ENCODE measurements at places on chromosomes 11 and 22.

DNA sequence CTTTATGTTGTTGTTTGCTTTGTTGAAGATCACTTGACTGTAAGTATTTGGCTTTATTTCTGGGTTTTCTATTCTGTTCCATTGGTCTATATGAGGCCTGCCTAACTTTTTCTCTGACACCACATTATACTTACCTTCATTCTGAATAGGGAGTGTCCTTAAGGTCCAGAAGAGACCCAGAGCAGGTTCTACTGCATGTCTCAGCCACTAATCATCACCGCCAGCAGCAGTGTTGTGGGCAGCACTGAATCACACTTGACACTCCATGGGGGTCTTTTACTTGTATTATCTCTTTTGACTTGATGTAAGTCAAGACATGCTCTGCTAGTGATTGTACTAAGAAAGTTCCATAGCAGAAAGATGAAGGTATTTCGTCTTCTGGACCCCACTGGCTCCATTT is 274.9 kb downstream of the TENM4 start:
- DNase-seq = no peak

GRCh38 chr11:47245611-47246357 is 2.8 kb downstream of the ACP2 start:
- DNase-seq = no peak

DNA sequence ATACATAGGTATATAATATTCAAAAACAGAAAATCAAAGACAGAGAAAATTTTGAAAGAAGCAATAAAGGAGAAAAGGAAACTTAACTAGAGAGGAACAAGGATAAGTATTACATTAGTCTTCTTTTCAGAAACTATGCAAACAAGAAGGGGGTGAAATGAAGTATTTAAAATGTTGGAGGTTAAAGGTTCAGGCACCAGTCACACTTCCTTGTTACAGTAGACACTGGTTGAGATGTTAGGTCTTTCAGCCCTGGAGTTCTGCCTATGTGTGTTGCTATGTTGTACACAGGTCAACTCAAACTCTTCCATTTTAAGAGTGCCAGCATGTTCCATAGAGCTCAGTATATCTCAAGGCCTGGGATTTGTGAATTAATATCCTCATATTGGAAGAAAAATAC is 6.0 kb upstream of the MS4A4A start:
- DNase-seq = no peak

- no peak for DNase-seq
Measured at GRCh38 chr11:34356913-34357700, 703 bp downstream of the ABTB2 start.

- DNase-seq = no peak
Measured at GRCh38 chr11:78688460-78688859, 113.8 kb upstream of the NARS2 start.

DNA sequence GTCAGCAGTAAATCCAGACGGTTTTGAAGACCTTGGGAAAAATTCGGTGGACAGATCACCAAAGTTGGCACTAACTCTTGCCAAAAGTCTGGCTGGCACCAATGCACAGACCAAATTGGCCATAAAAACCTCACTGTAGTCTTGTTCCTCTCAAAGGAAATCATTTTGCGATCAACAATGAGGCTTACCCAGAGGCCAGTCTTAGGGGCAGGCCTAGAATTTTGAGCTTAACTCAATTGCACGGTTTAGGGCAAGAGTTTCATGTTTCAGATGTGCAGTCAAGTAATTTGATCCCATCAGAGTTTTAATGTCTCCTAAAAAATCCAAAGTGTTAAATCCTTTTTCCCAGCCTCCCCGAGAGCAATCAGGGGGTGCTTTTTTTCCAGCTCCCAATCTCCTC is 19.0 kb downstream of the MPPED2 start:
- DNase-seq = no peak

- no peak for DNase-seq
Measured at GRCh38 chr22:30181459-30182349, 64.9 kb downstream of the LIF start.

DNA sequence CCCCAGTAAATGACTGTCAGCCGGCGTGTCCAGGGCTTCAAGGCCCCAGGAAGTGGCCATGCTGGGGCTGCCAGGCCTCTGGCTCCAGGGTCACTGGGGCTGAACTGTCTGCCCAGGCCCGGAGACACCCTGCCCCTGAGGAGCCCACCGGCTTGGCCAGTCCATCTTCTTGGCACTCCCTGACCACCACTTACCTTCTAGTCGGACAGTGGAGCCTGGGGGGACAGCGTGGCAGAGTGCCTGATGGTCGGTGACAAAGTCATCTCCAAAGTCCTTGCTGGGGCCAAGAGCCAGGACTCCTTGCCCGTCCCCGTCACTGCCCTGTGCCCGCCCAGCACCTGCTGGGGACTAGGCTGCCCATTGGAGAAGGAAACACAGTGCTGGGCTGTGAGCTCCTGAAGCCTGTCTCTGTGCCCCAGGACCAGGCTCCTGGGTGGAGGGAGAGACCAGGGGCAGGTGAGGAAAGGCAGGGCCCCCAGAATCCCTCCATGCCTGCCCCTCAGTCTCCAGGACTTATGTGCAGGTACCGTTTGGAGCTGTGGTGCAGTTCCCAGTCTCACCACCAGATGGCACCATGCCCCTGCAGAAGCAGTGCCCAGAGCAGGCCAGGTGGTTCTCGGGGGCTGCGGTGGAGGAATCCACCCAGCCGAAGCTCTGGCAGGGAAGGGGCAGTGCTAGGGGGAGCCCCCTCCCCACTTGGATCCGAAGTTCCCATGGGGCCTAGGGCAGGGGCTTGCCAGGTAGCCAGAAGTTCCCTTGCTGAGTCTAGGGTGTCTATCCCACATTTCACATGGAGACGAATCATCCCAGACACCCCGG is 6.0 kb upstream of the CCDC188 start:
- peak; percentile 3 for DNase-seq

- no peak for DNase-seq
Measured at GRCh38 chr11:35261197-35261596, 122.2 kb downstream of the CD44 start.

DNA sequence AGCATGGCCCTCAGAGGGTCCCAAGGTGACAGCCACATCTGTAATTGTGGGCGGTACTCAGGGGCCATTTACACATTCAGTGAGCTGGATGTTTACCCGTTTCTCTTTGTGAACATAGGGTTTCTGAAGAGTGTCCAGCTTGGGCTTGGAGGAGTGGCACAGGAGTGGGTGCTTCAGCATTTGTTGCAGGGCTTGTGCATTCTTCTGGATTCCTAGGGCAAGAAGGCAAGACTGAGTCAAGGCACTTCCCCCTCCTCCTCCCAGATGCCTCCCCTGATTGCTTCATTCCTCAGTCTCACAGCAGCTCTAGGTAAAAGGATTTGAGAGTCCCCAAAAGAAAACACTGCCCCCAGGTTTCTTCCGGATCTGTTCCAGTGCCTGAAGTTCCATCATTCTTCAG is 95.4 kb downstream of the RNF169 start:
- DNase-seq = no peak

DNA sequence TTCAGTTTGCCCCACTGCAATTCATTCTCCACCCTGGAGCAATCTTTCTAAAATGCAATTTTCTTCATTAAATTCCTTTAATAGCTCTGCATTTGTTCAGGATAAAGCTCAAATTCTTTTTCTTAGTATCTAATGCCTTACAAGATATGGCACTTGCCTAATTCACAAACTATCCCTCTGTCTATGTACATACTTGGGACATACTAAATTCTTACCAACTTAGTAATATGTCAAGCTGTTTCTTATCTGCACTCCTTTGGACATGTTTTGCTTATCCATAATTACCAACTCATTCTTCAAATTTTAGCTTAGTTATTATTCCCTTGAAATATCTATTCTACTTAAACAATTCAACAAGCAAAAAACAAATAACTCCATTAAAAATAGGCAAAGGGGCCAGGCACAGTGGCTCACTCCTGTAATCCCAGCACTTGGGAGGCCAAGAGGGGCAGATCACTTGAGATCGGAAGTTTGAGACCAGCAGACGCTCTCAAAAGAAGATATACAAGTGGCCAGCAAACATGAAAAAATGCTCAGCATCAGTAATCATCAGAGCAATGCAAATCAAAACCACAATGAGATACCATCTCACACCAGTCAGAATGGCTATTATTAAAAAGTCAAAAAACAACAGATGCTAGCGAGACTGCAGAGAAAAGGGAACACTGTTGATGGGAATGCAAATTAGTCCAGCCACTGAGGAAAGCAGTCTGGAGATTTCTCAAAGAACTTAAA is 96.9 kb downstream of the FAM76B start:
- peak; percentile 61 for DNase-seq

- no peak for DNase-seq
Measured at GRCh38 chr11:65417702-65418430, 4.7 kb upstream of the NEAT1 start.

DNA sequence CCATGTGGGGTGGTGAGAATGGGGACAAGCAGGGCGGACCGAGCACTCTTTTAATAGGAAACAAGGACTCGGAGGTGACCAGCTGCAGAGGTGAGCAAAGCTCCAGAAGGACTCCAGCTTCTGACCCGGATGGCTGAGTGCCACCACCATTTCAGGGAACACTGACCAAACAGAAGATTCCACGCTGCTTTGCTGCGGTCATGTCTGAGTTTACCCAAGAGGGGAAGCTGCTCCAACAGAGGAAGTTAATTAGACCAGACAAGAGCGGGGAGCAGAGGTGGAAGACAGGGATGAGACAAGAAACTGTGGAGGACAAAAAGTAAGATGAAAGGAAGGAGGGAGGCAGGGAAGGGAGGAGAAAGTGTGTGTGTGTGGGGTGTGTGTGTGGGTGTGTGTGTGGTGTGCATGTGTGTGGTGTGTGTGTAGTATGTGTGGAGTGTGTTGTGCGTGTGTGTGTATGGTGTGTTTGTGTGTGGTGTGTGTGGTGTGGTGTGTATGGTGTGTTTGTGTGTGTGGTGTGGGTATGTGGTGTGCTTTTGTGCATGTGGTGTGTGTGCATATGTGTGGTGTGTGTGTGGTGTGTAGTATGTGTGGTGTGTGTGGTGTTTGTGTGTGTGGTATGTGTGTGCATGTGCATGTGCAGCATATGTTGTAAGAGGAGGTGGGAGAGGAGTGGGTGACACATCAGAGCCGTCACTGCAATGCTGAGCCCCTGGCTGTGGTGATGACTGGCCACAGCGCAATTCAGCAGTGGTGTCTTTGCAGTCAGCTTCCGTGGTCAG is 82.2 kb upstream of the AKIP1 start:
- DNase-seq = no peak

GRCh38 chr11:13366266-13367026 is 88.9 kb downstream of the BMAL1 start:
- DNase-seq = no peak

DNA sequence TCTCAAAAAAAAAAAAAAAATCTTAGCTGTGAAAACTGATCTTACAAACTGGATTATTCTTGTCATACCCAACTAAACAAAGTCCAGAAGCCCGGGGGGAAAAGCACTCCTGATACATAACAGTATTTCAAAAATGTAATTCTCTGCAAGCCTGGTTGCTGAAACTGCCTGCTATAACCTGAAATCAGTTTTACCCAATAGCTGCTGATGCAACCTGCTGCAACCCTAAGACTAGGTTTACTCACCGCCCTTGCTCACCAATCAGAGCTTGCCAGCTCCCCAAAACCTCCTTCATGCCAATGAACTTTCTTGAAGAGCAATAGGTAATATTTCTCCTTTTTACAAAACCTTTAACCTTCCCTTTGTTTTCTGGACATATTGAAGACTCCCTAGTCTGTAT is 12.4 kb downstream of the FGF19 start:
- no peak for DNase-seq

- DNase-seq = no peak
Measured at GRCh38 chr11:492427-493226, 14.4 kb downstream of the RNH1 start.

- DNase-seq = no peak
Measured at GRCh38 chr11:61659413-61660196, 20.6 kb upstream of the DAGLA start.

GRCh38 chr11:126927623-126928022 is 72.9 kb downstream of the KIRREL3 start:
- no peak for DNase-seq

- DNase-seq = no peak
Measured at GRCh38 chr22:39234867-39235687, 9.7 kb downstream of the PDGFB start.

DNA sequence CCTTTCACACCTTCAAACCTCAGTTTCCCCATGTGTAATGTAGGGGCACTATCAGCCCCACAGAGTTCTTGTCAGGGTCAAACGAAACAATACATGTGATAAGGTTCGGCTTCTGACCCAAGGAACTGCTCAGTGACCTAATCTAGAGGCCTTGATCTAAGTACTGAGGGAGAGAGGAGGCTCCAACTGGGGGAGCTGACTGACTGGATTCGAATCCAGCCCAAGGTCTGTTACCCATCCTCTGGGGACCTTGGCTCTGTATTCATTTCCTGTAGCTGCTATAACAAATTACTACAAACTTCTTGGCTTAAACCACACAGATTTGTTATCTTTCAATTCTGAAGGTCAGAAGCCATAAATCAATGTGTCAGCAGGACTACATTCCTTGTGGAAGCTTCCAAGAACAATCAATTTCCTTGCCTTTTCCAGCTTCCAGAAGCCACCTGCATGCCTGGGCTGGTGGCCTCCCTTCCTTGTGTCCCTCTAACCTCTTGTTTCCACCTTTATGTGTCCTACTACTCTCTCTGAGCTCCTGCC is 10.7 kb upstream of the ANAPC15 start:
- DNase-seq = no peak

DNA sequence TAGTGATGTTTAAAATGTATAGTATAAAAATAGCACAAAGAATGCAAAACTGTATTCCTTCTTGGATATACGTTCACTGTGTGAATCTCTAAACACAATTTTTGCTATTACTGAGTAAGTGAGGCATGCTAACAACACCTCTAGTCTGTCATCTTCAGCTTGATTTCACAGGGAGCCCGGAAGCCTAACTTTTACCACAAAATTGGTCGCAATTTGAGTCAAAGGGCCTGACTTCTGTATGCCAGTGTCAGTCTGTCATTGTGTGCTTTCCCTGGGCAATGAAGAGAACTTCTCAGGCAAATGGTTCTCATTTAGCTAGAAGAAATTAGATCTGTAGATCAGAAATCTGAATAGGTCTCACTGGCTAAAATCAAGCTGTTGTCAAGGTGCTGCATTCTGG is 1059.5 kb downstream of the FAM181B start:
- DNase-seq = no peak

- no peak for DNase-seq
Measured at GRCh38 chr11:19846654-19847305, 134.1 kb downstream of the NAV2 start.

DNA sequence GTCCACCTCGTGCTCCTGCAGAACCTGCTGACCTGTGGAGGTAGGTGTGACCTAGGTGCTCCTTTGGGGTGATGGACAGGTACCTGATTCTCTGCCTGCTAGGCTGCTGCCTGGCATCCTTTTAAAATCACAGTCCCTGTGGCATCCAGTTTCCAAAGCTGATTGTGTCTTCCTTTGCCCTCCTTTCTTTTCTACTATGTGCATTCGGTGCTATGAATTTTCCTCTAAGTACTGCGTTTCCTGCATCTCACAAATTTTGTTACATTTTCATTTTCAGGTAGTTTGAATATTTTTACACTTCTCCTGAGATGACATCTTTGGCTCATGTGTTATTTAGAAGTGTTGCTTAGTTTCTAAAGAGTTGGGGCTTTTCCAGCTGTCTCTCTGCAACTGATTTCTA is 30.9 kb upstream of the PPP6R3 start:
- DNase-seq = no peak
